ENCODE measurements at places on chromosomes 2 and 18.

DNA sequence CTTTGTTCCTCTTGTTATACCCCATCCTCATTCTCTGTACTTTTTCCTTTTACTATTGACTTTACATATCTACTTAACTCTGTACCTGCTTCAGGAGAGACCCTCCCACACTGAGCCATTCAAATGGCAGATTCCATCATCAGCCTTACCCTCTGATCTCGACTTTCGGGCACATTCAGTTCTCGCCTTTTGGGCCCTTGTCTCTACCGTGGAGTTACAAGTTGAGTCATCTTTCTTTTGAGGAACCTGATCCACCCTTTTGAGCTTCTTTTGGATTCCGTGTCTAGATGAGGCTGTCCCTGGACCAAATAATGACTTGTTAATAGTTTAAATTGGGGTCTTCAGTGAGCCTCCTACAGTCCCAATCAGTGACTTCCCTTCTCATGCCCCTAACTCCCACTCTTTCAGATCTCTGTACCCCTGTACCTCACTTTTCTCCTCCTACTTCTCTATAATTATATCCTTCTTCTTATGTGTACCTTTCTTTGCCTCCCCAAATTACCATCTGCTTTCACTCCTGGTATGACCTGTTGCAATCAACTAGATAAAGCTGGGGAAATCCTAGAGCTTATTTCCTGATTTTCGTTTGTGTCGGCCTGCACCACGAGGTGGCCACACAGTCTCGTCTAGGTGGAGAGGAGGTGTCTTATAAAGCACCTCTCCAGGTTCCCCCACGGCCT is 17.2 kb downstream of the SP110 start:
- H3K4me3 ChIP-seq = no peak overlapping the region
- H3K4me1 ChIP-seq = no peaks in the 10 kb centered on the region
- H3K27me3 ChIP-seq = no peaks in the 10 kb centered on the region
- H3K36me3 ChIP-seq = peaks cover 91% of the 10 kb centered on the region
- H3K27ac ChIP-seq = peak overlapping the region; percentile 61

DNA sequence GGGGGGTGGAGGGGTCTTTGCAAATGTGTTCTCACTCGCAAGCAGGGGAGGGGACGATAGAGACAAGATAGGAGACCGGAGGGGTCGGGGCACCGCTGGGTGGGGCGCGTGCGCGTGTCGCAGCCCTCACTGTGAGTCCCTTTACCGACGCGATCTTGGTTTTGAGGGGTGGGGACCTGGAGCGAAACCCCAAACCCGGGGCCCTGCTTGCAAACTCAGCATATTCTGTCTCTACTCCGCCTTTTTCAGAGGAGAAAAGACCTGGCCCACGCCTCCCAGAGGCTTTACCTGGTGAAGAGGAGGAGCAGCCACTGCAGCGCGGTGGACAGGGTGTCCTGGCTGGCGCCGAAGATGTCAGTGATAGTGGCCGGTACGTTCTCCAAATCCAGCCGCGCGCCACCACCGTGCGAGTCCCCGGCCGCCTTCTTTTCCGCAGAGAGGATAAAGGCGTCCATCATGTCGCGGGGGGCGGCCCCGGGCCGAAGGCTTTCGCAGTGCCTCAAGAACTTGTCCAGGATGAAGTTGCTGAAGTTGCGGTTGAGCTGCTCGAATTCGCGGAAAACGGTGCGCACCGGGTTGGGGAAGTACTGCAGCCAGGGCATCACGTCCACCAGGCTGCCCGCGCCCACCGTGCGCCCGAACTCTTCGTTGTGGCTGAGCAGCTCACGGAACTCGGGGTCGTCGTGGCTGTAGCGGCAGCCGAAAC is 1.7 kb downstream of the CYP1B1 start:
- peaks cover 83% of the 10 kb centered on the region for H3K4me1 ChIP-seq
- H3K4me3 ChIP-seq = peak overlapping the region; percentile 72
- DNase-seq = peak; percentile 29
- peak overlapping the region; percentile 95 for H3K27ac ChIP-seq
- H3K36me3 ChIP-seq = peaks cover 9% of the 10 kb centered on the region
- H3K27me3 ChIP-seq = peaks cover 67% of the 10 kb centered on the region

GRCh38 chr2:234495251-234496054 is 1.4 kb downstream of the ARL4C start:
- H3K36me3 ChIP-seq = no peaks in the 10 kb centered on the region
- no peak overlapping the region for H3K27ac ChIP-seq
- peaks cover 23% of the 10 kb centered on the region for H3K27me3 ChIP-seq
- H3K4me3 ChIP-seq = peak overlapping the region; percentile 73

- H3K27ac ChIP-seq = no peak overlapping the region
- DNase-seq = no peak
- no peaks in the 10 kb centered on the region for H3K36me3 ChIP-seq
- no peak overlapping the region for H3K4me3 ChIP-seq
- peaks cover 21% of the 10 kb centered on the region for H3K4me1 ChIP-seq
Observed at GRCh38 chr18:56641714-56642337, 3.4 kb upstream of the TXNL1 start.

GRCh38 chr2:38778687-38779082 is 675 bp downstream of the GEMIN6 start:
- H3K27me3 ChIP-seq = no peaks in the 10 kb centered on the region
- peaks cover 17% of the 10 kb centered on the region for H3K4me1 ChIP-seq
- H3K4me3 ChIP-seq = peak overlapping the region; percentile 75
- peaks cover 18% of the 10 kb centered on the region for H3K36me3 ChIP-seq
- no peak for DNase-seq

DNA sequence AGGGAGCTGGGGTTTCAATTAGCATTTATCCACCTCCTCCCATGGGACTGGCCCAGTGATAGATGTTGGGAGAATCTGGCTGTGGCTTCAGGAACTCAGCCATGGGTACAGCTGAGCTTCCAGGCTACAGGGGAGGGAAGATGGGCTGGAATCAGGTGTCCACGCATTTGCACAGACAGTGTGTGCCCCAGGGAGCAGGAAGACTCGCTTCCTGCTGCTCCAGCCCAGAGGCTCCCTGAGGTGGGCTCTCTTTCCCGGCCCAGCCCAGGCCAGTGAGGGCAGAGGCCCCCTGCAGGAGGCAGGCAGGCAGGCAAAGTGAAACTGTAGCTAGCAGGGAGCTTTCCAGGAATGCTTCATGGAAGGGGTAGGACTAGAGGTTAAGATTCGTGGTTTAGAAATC is 28.7 kb downstream of the DYSF start:
- no peak overlapping the region for H3K27ac ChIP-seq
- peaks cover 33% of the 10 kb centered on the region for H3K4me1 ChIP-seq
- no peaks in the 10 kb centered on the region for H3K27me3 ChIP-seq

GRCh38 chr2:14891546-14891945 is 259.0 kb downstream of the LRATD1 start:
- no peak overlapping the region for H3K4me3 ChIP-seq
- no peak overlapping the region for H3K27ac ChIP-seq
- H3K27me3 ChIP-seq = no peaks in the 10 kb centered on the region
- DNase-seq = no peak
- H3K4me1 ChIP-seq = no peaks in the 10 kb centered on the region

- peaks cover 11% of the 10 kb centered on the region for H3K4me1 ChIP-seq
- H3K4me3 ChIP-seq = no peak overlapping the region
- H3K27me3 ChIP-seq = no peaks in the 10 kb centered on the region
- H3K27ac ChIP-seq = peak overlapping the region; percentile 17
Observed at GRCh38 chr18:75068682-75069435, 140.1 kb downstream of the PTGR3 start.

DNA sequence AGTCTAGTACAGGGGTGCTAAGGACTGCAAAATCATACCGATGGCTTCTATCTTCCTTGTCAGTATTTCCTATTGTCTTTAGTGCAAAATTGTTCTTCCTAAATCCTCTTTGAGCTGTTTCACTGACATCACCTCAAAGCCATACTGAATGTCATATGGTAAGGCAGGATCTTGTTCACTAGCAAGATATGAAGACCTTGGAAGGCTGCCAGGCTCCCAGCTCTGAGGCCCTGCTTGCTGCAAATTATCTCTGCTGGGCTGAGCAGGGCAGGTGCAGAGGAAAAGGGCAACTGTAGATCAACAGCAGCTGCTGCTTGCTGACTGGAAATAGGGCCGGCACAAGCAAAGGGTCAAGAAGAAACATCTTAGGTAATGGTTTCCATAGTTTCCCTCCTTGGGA is 58.2 kb downstream of the PMAIP1 start:
- H3K36me3 ChIP-seq = no peaks in the 10 kb centered on the region
- peak; percentile 41 for DNase-seq
- peaks cover 5% of the 10 kb centered on the region for H3K4me1 ChIP-seq
- no peaks in the 10 kb centered on the region for H3K27me3 ChIP-seq

- peaks cover 4% of the 10 kb centered on the region for H3K4me1 ChIP-seq
- H3K27me3 ChIP-seq = no peaks in the 10 kb centered on the region
- no peaks in the 10 kb centered on the region for H3K36me3 ChIP-seq
- no peak overlapping the region for H3K4me3 ChIP-seq
- DNase-seq = no peak
Observed at GRCh38 chr2:205868053-205868452, 185.8 kb downstream of the NRP2 start.

- no peak overlapping the region for H3K4me3 ChIP-seq
- H3K4me1 ChIP-seq = peaks cover 22% of the 10 kb centered on the region
- H3K36me3 ChIP-seq = no peaks in the 10 kb centered on the region
Observed at GRCh38 chr18:323253-323622, 55.4 kb upstream of the THOC1 start.

GRCh38 chr2:226831266-226831665 is 4.6 kb upstream of the RHBDD1 start:
- no peak overlapping the region for H3K27ac ChIP-seq
- H3K4me3 ChIP-seq = no peak overlapping the region
- H3K27me3 ChIP-seq = no peaks in the 10 kb centered on the region
- peaks cover 15% of the 10 kb centered on the region for H3K4me1 ChIP-seq

- H3K27me3 ChIP-seq = no peaks in the 10 kb centered on the region
- no peaks in the 10 kb centered on the region for H3K36me3 ChIP-seq
- no peak for DNase-seq
- peaks cover 6% of the 10 kb centered on the region for H3K4me1 ChIP-seq
Observed at GRCh38 chr2:224417361-224417729, 15.4 kb upstream of the FAM124B start.

DNA sequence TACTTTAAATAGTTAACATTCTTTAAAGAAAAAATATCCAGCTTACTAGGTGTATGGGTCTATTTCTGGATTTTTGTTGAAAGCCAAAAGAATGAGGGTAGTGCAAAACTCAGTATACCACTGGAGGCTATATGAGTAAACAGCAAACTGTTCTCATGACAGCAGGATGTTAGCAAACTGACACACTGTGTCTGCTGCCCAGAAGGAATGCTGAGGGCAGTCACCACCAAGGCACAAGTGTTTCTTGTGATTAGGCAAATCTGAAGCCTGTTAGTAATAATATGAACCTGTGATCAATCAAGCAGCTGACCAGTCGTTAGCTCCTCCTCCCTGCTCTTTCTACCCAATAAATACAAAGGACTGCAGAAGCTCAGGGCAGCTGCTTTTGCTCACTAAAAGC is 50.5 kb upstream of the SULT1C3 start:
- no peaks in the 10 kb centered on the region for H3K27me3 ChIP-seq
- no peak overlapping the region for H3K27ac ChIP-seq
- DNase-seq = no peak
- H3K4me3 ChIP-seq = no peak overlapping the region
- H3K36me3 ChIP-seq = no peaks in the 10 kb centered on the region

GRCh38 chr2:128262315-128263253 is 56.1 kb downstream of the HS6ST1 start:
- H3K36me3 ChIP-seq = no peaks in the 10 kb centered on the region
- H3K27ac ChIP-seq = no peak overlapping the region
- DNase-seq = no peak
- no peak overlapping the region for H3K4me3 ChIP-seq
- peaks cover 6% of the 10 kb centered on the region for H3K4me1 ChIP-seq
- no peaks in the 10 kb centered on the region for H3K27me3 ChIP-seq
